Lower lobe of right lung (tissue), 2 donors: ENCODE measurements at places on chromosomes 11 and 22. TPM values are rescaled to one million over a fixed set of nuclear protein-coding genes. Genes with fewer than 3 reads are reported as not detected.

PLEKHA7 gene
- 44.0 TPM for total RNA-seq

OR52H1 gene
- total RNA-seq = 0.35 TPM

GLB1L2 gene
- 5.1 TPM for total RNA-seq

- no peak for DNase-seq
Observed at GRCh38 chr11:134261626-134262488, 8.5 kb downstream of the ACAD8 start.

DNA sequence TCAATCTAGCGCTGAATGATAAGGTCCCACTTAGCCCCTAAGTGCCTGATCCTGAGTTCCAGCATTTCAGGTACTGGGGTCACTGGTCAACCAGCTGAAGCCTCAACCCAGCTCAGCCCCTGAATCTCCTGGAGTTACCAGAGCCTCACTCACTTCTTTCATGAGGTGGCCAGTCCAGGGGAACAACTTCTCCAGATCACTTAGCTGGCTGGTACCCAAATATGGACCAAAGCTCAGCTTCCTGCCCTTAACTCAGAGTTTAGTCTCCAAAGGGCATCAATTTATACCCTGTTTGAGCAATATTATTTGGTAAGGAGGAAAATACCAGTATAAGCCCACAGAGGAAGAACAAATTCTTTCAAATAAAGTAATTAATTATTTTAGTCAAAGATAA lies 105.6 kb downstream of the SLC1A2 start:
- DNase-seq = no peak

DNA sequence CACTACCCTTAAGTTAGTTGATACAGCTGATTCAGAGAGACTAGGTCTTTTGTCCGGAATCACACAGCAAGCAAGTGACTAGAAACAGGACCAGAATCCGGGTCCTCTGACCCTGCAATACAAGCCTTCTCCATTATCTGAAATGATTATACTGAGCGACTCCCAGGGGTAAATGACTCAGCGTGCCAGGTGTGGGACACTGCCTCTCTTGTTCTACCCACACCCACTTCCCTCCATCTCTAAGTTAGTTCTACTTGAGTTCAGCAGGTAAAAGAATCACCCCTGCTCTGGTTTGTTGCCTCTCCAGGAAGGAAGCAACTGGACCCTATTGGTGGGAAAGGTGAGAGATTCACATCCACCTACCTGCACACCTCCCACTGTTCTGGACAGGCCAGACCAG lies 156.9 kb downstream of the DBX1 start:
- DNase-seq = no peak

GRCh38 chr22:38298312-38299005 lies 18.8 kb downstream of the CSNK1E start:
- no peak for DNase-seq

DNA sequence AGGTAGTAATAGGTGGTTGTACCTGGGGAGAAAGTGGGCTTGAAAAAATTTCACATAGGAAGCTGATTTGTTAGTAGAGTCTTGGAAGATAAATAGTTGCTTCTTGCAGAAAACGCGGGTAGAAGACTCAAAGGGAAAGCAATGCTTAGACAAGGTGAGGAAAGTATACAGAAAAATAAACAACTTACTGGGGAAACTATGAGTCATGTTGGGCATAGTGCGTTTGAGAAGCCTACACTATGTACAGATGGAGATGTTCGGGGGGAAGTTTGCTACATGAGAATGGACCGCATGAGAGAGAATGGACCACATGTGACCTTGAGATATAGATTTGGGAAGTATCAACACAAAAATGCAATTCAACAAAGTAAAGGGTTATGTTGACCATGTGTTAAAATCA lies 86.7 kb upstream of the DDI1 start:
- DNase-seq = no peak
